ENCODE measurements at places on chromosomes 11 and 22.

GRCh38 chr22:24433001-24433827 lies 5.8 kb downstream of the ADORA2A start:
- DNase-seq, result no peak

DNA sequence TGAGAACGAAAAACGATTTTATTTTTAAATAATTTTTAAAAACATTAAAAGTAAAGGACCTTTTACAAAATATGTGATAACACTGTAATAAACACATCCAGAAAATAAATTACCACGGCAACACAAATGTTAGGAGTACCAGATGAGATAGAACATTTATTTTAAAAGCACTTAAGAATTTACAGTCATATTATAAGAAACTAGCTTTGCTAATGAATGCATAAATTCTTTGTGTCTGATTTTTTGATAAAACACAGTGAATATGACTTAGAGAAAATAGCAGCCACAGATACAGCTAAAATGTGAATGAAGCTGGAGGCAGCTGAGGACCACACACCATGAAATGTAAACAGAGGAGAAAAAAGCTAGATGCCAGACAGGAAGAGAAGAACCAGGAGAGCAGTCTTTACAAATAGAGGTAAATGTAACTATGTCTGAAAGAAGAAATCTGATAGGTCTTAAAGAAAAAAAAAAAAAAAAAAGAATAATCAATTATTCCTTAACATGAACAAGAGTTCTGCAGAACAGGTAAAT lies 14.6 kb downstream of the CCDC34 start:
- no peak for DNase-seq

DNA sequence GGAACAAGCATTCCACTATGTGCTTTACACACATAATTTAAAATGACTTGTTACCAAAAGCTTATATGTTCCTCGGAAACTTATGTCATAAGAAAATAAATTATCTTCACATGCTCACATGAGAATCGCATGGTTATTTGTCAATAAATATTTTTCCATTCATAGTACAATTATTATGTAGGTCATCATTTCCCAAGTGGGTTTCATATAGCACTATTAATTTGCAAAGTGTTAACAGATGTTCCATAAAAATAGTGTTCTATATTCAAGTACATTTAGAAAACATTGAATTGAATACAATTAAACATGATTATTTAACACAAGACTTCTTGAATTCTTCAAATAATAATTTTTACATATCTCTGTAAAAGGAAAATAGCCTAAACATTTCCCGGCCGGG lies 23.9 kb downstream of the LRRC4C start:
- DNase-seq, result no peak

- DNase-seq, result no peak
Observed at GRCh38 chr11:86933891-86934581, 21.2 kb downstream of the FZD4 start.

GRCh38 chr11:45264839-45265515 lies 21.2 kb downstream of the SYT13 start:
- DNase-seq, result no peak

- no peak for DNase-seq
Observed at GRCh38 chr11:27545946-27546345, 39.4 kb upstream of the LIN7C start.

DNA sequence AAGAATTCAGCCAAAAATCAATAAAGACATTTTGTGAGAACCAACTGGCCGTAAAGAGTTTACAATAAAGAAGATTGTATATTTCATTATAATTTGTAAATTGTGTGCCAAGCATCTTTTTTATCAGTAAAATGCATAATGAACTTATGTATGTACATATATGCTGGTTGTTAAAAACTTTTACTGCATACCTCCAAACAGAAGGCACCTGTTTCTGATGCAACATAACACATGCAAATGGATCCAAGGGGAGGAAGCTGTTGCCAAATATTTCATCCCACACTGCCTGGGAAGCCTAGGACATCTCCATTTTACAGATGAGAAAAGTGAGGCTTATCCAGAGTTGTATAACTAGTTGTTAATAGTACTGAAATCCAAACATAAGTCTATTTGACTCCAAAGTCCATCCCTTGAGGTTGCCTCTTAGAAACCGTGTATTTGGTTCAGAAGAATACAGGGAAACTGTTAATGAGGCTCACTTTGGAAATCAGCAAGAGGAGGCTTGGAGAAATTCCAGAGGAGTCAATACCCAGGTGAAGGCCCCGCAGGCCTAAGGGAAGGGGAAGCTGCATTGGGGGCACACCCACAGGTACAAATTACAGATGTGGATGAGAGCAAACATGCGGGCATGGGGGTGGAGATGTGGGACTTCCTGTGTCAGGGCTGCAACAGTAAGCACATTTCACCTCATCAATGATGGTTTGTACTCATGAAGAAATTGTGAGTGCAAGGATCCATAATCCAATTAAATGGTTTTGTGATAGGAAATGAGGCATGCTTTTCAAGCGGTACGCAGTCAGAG lies 51.1 kb downstream of the RCN1 start:
- DNase-seq, result no peak

- no peak for DNase-seq
Observed at GRCh38 chr11:44505581-44506054, 59.8 kb upstream of the CD82 start.

DNA sequence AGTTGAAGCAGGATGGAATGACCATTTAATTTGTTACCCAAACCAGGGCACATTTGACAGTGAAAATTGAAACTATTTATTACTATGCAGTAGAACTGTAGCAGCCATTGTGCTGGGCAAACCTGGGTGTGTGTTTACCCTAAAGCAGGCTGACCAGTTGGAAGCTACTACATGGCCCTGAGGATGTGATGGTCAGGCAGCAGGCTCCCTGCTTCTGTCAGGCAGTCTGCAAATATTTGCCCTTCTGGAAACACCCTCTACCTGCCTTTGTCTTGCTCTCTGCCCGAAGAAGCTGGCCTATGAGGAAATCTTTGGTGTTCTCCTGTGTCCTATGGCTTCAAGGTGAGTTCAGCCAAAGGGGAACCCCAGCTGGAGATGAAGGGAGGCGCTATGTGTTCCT lies 600.1 kb upstream of the KIRREL3 start:
- DNase-seq, result no peak

DNA sequence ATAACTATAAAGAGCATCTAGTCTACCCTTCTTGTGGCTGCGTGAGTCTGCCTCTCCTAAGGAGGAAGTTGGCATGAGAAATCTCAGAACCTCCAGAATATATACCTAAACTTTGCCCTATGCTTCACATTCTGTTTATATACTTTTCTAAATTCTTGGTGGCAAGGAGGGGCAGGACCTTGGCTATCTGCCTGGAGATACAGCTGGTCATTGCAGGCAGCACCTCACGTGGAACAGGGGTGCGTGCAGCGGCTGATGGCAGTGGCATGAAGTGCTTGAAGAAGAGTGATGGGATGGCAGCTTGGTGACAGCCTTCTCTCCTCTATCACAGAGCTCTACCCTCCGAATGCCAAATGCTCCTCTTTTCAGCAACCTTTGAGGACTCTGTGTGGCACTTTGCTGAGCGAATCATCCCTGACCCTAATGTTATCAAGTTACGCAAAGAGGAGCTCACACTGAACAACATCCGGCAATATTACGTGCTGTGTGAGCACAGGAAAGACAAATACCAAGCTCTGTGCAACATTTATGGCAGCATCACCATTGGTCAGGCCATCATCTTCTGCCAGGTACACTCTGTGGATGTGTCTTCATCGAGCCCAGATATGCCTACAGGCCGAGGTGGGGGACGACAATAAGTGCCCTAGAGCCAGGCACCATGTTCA lies 12.5 kb downstream of the DDX25 start:
- DNase-seq, result no peak

GRCh38 chr11:92383430-92383829 lies 158.8 kb downstream of the FAT3 start:
- DNase-seq, result no peak

GRCh38 chr11:35763765-35764164 lies 101.2 kb downstream of the TRIM44 start:
- DNase-seq, result no peak

DNA sequence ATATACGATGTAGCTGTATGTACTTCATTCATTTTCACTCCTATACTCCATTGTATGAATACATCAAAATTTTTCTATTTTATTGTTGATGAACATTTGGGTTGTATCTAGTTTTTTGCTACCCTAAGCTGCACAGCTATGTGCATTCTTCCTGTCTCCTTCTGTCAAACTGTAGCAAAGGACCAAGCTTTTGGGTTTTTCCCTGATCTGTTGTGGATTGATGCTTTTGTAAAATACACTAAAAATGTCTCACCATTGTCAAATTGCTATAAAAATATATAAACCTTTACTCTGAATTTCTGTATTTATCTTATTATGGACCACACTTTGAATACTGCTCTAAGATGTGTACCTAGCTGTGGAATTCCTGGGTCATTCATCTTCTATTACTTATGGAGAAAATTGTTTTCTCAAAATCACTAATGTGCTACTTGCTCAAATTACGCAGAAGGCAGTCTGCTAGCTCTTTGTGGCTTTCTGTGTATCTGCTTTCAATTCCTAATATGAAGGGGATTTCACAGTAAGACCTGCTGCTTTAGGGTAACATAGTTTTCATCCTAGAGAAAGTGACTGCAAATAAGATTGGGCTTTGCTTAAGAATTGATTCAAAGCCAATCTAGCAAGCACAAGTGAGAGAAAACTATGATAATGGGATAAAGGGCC lies 123.4 kb downstream of the CYP2R1 start:
- no peak for DNase-seq

DNA sequence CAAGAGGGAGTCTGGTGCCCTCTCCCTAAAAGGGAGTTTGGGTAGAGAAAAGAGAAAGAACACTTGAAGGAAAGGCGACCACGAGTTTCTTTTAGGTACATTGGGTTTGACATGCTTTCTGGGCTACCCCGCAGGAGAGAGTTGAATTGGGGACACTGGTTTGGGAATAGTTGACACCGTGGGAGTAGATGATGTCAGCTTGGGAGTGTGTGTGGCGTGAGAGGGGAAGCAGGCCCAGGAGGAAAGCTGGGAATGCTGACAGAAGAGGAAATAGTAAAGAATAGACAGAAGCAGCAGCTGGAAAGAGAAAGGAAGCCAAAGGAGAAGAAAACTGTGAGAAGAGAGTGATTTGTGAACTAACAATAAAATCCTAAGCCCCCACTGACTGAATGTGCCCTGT lies 442.9 kb downstream of the DYNC2H1 start:
- no peak for DNase-seq

DNA sequence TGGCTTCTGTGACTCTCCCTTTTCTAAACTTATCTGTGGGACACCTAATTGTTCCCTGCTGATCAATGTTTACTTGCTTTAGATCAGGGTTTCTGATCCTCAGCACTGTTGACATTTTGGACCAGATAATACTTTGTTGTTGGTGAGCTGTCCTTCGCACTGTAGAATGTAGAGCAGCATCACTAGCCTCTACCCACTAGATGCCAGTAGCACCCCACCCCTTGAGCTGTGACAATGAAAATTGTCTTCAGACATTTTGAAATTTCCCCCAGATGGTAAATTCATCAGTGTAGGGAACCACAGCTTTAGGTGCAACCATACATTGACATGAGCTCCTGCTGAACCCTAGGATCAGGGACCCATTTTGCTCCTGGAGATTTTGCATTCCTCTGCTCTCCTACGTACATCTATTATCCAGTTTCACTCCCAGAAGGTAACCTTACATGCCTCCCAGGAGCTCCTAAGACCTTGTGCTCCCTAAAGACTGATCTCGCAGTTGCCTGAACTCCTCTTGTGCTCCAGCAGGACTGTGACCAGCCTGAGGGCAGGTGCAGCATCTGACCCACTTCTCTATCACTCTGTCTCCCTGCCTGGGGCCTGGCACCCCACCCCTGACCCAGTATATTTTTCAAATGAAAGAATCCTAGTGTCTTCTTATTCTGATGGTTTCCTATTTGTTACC lies 107.8 kb downstream of the FAR1 start:
- DNase-seq, result no peak

DNA sequence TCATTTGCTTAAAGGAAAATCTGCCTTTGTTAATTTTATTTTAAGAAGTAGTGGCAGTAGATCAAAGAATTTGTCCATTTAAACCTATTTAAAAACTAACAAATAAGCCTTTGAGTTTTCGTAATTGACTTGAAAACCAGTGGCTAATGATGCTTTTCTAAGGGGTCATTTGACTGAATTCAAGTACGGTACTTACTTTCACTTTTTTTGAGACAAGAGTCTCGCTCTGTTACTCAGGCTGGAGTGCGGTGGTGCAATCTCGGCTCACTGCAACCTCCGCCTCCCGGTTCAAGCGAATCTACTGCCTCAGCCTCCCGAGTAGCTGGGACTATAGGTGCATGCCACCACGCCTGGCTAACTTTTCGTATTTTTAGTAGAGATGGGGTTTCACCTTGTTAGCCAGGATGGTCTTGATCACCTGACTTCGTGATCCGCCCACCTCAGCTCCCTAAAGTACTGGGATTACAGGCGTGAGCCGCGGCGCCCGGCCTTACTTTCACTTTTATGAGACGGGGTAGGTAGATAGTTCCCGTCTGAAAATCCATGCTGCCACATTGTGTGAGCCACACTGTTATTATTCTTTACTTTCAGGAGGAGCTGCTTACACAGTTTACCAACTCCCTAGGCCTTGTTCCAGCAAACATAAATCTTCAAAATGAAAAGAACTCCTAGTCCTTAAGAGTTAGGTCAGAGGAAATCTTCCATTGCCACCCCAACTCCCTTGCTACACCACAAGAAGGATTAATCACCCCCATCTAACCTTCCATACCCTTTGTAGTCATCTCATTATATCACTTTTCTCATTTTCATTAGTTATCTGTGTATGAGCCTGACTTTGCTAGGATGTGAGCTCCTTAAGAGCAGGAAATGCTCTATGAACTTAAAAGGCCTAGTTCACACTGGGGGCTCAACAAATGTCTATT lies 926.6 kb upstream of the CCDC90B start:
- DNase-seq, result no peak

GRCh38 chr11:112159098-112160065 lies 4.5 kb downstream of the IL18 start:
- no peak for DNase-seq

DNA sequence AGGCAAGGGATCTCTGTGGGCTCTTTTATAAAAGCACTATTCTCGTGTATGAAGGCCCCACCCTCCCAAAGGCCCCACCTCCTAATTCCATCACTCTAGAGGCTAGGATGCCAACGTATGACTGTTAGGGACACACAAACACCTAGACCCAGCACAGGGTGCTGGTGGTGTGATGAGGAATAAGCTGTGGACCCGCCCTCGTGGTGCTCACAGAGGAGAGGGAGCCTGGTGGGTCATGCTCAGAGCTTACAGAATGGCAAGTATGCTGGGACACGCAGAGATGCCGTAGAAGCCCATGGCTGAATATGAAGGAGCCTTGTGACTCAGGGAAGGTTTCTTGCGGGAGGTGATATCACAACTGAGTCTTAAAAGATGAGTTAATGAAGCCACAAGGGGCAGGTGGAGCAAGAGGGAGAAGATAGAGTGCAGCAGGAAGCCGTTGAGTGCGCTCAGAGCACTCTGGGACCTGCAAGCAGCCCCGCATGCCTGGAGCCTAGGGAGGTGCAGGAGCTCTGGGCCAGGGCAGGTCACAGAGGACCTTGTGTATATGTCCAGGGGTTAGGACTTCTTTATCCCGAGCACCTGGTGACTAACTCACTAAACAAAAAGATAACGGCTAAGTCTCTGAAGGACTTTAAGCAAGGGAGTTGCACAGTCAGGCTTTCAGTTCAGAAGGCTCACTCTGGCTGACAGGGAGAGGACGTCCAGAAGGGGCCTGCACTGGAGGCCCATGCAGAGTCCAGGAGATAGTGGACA lies 160.9 kb downstream of the TRIM29 start:
- DNase-seq, result no peak

All from effector CD8-positive, alpha-beta T cell (primary cell).